Activated CD4-positive, alpha-beta T cell treated with anti-CD3 and anti-CD28 coated beads, Interleukin-2, amount 10 ng/mL, durations not matched to agents 24 days and 14 days (primary cell): ENCODE measurements at places on chromosomes 7 and 10. TPM values are rescaled to one million over a fixed set of nuclear protein-coding genes. Genes with fewer than 3 reads are reported as not detected.
A peak's percentile ranks its signal among the peaks of the same experiment; 100 is the strongest.

DNA sequence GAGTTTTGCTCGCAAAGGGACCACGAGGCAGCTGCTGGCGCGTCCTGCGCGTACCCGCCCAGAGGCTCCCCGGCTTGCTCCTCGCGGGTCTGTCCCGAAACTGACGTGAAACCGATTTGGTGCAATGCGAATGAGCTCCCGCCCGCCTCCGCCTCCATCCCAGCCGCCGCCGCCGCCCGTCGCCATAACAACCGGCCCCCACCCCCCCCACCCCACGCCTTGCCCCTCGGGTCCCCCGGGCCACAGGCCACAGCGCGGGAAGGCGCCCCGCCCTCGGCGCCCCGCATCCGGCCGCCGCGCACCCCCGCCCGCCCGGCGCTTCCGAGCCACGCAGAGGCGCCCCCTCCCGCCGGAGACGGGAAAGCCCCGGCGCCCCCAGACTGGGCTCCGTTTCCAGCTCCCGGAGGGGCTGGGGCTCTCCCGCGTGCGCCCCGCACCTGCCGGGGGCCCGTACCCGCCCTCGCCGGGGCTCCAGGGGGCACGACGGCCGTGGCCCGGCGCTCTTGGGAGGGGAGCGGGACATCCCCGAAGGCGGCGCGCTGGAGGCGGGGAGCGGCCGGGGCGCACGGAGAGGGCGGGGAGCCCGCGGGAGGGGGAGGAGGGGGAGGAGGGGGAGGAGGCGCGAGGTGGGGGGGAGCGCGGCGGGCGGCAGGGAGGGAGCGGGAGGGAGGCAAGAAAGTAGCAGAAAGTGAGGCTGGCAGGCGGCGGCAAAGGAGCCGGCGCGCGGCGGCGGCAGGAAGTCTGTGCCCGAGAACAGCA lies at the start of gene CAMK1D:
Gene CAMK1D, plus strand, starts transcription at position 678 of the 759 bp plus-strand sequence.
- DNase-seq = peak; percentile 95

- no peak for DNase-seq
Observed at GRCh38 chr10:101230183-101230917, 1.1 kb upstream of the LBX1 start.

The VOPP1 gene
- 87.4 and 90.6 TPM in 2 replicates for total RNA-seq

DNA sequence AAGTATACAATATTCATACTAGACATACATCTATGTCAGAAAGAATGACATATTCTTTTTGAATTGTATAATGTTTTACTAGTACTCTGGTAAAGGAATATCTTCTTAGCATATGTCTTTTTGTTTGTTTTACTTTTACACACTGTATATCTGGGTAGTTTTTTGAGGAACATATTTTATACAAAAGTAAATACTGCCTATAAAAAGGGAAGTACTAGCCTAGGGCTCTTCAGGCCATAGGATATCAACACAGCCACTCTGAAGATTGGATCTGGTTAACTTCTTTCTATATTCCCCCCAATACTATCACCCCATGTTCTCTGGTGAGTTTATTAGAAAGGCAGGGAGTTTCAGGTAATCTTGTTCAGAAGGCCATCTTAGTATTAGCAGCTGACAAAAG lies 134.6 kb downstream of the ZNF438 start:
- DNase-seq = no peak

The DYNC1I1 gene
- not detected in 2 replicates for total RNA-seq

The GRID1 gene
- total RNA-seq = not detected in 2 replicates

The OPN4 gene
- total RNA-seq = not detected in 2 replicates

GRCh38 chr7:23966941-23967340 lies 256.9 kb downstream of the STK31 start:
- no peak for DNase-seq

DNA sequence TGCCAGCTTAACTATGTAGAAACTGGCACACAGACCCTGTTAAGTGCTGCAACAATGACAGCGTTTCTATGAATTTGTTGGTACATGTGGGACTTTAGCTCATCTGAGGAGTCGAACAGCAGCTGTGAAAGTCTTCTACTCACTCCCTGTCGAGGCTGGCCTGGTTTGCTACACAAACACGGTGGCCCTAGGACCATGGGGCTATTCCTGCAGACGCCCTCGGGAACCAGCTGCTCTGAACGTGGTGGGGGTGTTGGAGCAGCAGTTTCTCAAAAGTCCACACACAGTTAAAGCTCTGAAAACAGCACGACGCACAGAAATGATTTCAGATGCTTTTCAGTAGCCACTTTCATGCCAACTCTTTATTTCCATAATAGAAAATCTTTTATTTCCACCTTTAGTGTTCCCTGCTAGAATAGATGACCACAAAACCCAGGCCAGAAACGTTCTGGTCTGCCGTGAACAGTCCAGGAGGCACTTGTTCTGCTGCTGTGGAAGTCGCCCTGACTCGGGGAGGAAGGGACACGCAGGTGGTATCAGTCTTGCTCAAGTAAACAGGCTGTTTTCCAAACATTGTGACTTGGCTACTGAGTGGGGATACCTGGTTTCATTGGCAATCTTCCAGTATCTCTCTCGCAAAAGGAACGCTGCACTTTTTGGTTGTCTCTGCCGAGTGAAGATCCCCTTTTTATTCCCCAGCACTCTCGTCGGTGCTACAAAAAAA lies 21.5 kb downstream of the GUSB start:
- DNase-seq = no peak

GRCh38 chr10:16437540-16437894 lies 707 bp downstream of the PTER start:
- DNase-seq = no peak

DNA sequence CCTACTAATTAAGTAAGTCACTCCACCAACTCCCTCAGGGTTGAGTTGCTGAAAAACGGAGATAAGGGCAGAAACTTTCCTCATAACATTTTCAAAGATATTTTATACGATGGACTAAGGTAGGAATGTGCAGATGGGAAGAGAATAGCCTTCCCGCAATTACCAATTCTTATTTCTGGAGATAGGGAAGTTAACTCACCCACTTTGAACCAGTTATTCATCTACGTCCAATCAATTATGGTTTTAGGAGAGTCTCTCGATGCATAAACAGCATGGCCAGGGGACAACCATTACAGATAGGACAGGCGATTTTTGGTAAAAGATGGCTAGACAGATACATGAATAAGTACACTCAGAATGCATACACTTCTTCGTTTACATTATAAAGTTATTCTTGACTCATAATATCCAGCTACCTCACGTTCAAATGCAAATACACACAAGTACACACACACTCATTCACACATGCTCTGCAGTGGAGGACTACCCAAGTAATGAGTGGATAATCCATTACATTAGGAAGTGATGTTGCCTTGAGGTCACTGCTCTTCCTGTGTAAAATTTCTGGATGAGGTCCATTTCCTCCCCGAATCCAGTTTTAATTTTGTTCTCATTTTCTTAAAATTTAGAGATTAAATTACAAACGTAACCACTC lies 25.2 kb upstream of the IMMP2L start:
- DNase-seq = no peak

DNA sequence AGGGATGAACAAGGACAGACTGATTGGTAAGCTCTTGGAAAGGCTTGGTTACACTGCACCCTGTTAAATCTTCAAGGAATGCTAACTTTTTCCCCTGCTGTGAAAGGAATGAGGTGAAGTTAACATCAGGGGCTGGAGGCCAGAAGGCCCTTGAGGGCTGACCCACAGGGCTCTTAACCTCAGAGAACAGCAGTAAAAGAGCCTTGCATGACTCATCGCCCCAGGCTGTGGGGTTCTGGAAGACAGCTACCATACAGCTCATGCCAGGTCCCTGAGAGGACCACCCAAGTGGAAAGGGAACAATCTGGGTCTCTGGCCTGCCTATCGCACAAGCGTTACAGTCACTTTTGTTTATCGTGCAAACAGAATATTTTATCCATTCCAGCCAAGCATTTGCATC lies 54.4 kb downstream of the CYP2C9 start:
- DNase-seq = no peak

The EPHA1 gene
- total RNA-seq = 0.09 and 0.26 TPM in 2 replicates

- no peak for DNase-seq
Observed at GRCh38 chr7:108136191-108136688, 6.1 kb upstream of the LAMB4 start.

- no peak for DNase-seq
Observed at GRCh38 chr7:147664541-147664940, 926.0 kb upstream of the C7orf33 start.

DNA sequence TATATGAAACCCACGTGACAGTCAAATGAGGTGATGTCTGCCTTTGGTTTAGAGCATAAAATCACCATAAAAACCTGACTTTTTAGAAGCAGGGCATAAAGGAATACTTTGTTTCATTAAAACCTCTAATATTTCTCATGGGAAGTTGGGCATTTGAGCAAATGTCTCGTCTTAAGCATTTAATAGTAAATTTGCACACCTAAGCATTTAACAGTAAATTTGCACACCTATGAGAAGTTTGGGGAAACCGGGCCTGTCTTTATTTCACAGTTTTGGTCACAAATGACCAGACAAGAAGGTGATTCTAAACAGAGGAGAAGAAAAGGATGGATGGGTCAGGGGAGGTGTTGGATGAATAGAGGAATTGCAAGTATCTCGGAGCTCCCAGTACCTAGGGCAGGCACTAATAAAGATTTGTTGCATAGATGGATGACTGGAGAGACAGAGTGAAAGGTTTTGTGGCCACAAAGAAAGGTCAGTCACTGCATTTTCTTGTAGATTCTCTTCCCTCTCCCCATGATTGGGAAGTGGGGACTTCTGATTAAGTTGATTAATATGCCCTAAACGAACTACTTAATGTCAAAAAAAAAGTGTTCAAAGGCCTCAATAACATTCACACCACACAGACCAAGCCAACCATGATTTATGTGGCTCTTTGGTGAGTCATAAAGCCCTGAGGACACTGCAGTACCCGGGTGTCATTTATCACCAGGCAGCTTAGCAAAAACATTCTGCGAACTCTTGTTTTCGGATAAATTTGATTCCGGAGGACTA lies 158.2 kb downstream of the SPAG6 start:
- DNase-seq = no peak

- no peak for DNase-seq
Observed at GRCh38 chr7:118449797-118450567, 225.5 kb downstream of the ANKRD7 start.

DNA sequence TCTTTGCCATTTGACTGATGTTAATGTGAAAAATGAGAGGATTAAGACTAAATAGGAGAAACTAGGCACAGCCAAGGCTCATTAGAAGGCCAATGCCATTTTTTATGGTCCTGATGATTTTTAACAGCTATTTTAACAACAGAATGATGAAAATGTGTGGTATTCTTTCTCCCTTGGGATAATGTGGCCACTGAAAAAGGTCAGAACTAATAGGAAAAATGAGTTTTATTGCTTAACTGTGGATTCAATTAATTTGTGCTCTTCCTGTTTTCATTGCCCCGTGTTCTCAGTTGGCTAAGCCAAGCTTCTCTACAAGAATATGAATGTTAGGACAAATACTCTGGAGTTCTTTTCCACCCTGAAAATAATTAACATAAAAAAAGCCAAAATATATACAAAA lies 56.6 kb downstream of the BMPER start:
- DNase-seq = no peak

GRCh38 chr7:20474249-20474648 lies 141.2 kb upstream of the ABCB5 start:
- DNase-seq = no peak

- DNase-seq = no peak
Observed at GRCh38 chr10:116195039-116195438, 78.0 kb downstream of the GFRA1 start.

- DNase-seq = peak; percentile 70
Observed at GRCh38 chr7:44097064-44097932, 6.8 kb upstream of the AEBP1 start.

- peak; percentile 56 for DNase-seq
Observed at GRCh38 chr7:92699966-92700514, 109.8 kb upstream of the FAM133B start.

DNA sequence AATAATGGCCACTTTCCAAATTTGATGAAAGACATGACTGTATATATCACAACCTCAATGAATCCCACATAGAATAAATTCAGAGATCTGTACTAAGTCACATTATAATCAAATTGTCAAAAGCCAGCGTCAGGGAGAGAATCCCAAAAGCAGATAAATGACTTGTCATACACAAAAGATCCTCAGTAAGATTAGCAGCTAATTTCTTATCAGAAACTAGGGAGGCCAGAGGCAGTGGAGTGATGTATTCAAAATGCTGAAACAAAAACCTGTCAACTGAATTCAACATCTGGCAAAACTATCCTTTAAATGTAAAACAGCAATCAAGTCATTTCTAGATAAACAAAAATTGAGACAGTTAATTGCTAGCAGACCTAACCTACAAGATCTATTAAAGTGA lies 11.6 kb upstream of the ARHGAP22 start:
- DNase-seq = no peak

GRCh38 chr7:88318196-88318595 lies 11.5 kb upstream of the STEAP4 start:
- no peak for DNase-seq

The RBM17 gene
- total RNA-seq = 258 and 262 TPM in 2 replicates

- no peak for DNase-seq
Observed at GRCh38 chr7:137480824-137481365, 137.4 kb upstream of the PTN start.

The PODXL gene
- 0.47 and 0.71 TPM in 2 replicates for total RNA-seq

The PNLIPRP3 gene
- total RNA-seq = not detected in 2 replicates

DNA sequence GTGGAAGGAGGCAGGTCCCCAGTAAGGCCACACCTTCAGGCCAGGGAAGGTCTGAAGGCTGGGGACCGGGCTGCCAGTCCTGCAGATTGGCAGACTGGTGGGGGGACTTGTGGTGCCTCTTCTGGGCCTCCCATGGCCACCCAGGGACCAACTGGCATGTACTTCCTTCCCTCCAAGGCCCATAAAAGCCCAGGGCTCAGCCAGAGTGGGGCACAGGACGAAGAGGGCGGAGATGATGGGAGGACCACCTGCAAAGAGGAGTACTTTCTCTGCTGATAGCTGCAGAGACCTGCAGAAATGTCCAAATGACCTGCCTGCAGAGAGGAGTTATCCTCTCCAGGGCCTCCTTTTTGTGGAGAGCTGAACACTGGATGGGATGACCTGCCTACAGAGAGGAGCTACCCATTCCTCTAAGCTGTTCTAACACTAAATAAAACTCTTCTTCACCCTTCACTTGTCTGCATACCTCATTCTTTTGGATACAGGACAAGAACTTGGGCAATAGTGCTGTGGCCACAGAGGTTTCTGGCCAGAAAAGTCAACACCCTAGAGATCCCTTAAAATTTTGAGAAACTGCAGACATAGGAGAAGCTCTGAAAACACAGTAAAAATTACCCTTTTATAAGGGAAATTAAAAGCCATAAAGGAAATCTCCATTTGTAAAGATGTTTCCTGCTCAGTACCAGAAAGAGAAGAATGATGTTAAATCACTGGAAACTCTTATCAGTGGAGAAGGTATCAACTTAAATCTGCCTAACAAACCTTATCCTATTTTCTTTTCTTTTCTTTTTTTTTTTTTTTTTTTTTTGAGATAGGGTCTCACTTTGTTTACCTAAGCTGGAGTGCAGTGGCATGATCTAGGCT lies 20.7 kb upstream of the PRF1 start:
- no peak for DNase-seq
